HCT116 (cell line): ENCODE measurements at places on chromosomes 7 and 10. TPM values are rescaled to one million over a fixed set of nuclear protein-coding genes. Genes with fewer than 3 reads are reported as not detected.

DNA sequence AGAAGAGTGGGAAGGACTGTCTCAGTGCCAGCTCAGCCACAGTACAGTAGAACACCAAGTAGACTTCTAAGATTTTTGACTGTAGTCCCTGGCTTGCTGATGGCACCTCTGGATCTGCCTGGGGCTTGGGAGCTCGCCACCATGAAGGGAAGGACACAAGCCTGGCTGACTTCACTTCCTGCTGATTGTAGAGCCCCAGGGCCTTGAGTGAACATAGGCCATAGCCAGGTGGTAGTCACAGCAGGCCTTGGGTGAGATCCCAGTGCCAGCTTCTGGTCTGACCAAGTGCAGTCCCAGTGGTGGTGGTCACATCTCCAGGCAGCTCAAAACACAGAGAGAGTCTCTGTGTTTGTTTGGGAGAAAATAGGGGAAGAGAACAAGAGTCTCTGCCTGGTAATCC lies 57.6 kb upstream of the HBP1 start:
- DNase-seq: no peak

GRCh38 chr7:67463316-67463715 lies 466.7 kb downstream of the TYW1 start:
- no peak for DNase-seq

DNA sequence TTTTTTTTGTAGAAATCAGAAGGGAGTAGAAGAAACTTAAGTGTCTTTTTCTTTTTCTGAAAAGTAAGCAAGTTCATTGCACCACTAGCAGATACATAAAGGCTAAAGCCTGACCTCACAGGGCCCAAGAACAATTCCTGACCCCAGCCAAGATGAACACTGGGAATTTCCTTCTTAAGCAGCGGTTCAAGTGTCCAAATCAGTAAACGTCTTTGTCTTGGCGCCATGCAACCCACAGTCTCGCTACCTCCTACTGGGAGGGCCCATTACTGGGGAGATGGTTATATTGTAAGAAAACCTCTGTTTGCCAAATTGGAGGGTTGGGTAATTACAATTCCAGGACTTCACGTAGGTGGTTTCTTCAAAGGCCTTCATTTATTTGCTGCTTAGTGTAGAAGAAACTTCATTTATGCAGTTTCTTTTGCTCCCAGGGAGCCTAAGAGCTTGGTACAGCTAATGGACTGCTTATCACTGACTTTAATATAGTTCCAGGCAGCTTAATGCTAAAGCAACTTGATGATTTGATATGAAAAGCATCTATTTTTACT lies 58.3 kb upstream of the ADRB1 start:
- DNase-seq: no peak

The GIMAP1 gene
- 0.10 TPM for total RNA-seq

The GDF2 gene
- not detected for total RNA-seq

The SFTPD gene
- total RNA-seq: 0.66 TPM
